Liver (tissue), 10 donors: ENCODE measurements at places on chromosomes 3 and 15.

- peak overlapping the region; percentile 14 for H3K4me3 ChIP-seq
- H3K27me3 ChIP-seq, result no peaks in the 10 kb centered on the region
- no peak for DNase-seq
- peak overlapping the region; percentile 40 for H3K27ac ChIP-seq
Measured at GRCh38 chr3:160671231-160671630, 5.7 kb upstream of the ARL14 start.

DNA sequence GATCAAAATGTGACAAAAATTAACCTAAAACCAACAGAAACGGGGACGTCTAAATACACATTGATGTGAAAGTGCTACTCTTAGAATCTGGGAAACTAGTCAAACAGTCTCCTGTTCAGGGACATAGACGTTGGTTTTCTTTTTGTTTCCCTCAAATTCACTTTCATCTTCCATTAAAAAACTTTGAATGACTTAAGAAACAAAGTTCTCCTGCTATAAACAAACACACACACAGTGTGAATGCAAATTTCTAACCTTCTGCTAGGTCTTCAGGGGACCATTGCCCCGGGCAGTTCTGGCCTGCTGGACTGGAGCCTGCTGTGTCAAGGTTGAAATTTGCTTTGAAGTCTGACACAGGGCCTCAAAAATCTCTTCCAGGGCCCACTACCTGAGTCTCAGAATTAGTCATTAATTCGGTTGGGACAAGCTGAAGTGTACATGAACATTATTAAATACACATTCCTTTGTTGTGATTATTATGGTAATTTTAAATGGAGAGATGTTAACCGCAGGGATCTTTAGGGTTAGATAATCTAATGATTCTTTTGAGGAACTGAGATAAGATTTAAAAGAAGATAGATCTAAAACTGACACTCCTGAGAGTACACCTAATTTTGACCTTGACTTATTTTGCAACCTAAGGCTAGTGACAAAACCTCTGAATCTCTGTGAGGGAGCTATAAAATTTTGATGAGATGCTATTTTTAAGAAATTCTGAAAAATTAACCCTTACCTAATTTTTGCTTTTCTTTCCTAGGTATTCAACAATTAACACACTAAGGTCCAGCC is 1260.4 kb downstream of the ROBO1 start:
- H3K4me1 ChIP-seq, result peaks cover 5% of the 10 kb centered on the region
- no peaks in the 10 kb centered on the region for H3K36me3 ChIP-seq
- no peaks in the 10 kb centered on the region for H3K27me3 ChIP-seq
- no peak overlapping the region for H3K27ac ChIP-seq
- no peak overlapping the region for H3K4me3 ChIP-seq

DNA sequence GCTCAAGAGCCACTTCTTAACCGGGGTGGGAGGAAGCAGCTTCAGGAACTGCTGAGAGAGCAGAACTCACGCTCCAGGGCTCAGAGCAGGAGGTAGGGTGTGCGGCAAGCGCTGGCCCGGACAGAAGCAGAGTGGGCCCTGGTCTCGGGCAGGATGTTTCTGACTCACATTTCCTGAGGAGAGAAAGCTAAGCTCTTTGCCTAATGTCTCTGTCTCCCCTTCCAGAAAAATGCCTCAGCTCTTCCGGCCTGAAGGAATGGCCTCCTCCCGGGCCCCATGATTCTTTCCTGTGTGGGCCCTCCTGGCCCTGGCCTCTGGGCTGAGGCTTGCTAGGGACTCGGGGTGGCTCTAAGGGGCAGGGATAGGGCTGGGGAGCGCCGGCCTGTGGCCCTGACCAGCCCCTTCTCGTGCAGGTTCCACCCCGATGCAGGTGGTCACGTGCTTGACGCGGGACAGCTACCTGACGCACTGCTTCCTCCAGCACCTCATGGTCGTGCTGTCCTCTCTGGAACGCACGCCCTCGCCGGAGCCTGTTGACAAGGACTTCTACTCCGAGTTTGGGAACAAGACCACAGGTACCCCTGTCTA is 4.1 kb upstream of the STAB1 start:
- H3K36me3 ChIP-seq, result peaks cover 16% of the 10 kb centered on the region
- DNase-seq, result no peak
- H3K4me3 ChIP-seq, result no peak overlapping the region
- no peak overlapping the region for H3K27ac ChIP-seq
- no peaks in the 10 kb centered on the region for H3K27me3 ChIP-seq

- H3K27ac ChIP-seq, result no peak overlapping the region
- no peaks in the 10 kb centered on the region for H3K27me3 ChIP-seq
- H3K4me3 ChIP-seq, result no peak overlapping the region
- no peaks in the 10 kb centered on the region for H3K4me1 ChIP-seq
- no peak for DNase-seq
- H3K36me3 ChIP-seq, result no peaks in the 10 kb centered on the region
Measured at GRCh38 chr3:99799422-99799821, 18.2 kb upstream of the CMSS1 start.

DNA sequence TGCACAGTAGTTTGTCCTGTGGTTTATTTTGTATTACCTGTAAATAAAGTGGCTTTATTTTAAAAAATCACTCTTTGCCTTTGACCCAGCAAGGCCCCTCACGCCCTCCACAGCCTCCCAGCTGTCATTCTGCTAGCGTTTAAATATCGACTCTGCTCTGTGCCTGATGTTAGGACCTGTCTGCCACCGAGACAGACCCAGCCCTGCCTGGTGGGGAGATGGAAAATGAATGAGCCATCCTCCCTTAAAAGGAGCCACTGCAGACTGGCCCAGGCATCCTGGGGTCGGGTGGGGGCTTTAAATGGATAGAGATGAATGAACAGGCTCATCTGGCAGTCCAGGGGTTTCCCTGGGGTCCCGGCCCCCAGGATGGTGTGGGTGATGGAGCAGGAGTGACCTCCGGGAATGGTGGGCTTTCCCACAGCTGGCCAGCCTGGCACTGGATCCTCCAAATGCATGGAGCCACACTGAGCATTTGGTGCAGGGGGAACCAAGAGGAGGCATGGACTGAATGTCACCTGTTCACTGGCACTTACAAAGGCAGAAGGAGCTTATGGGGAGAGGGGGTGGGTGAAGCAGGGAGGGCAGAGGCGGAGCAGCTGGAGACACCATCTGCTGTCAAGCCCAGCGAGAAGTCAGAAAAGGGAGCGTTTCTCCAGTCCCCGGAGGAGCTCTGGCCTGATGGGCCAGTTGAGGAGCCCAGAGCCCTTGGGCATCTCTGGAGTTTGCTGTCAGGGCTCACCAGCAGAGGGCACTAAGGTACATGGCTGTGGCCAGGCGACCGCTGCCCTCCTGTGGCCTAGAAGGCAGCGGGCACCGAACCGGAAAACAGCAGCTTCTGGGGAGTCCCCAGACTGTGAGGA is 11.9 kb downstream of the GRM2 start:
- H3K4me1 ChIP-seq, result no peaks in the 10 kb centered on the region
- H3K36me3 ChIP-seq, result no peaks in the 10 kb centered on the region
- no peaks in the 10 kb centered on the region for H3K27me3 ChIP-seq
- H3K4me3 ChIP-seq, result no peak overlapping the region
- peak; percentile 55 for DNase-seq

- no peaks in the 10 kb centered on the region for H3K27me3 ChIP-seq
- H3K27ac ChIP-seq, result no peak overlapping the region
- no peaks in the 10 kb centered on the region for H3K36me3 ChIP-seq
Measured at GRCh38 chr3:65576966-65577365, 461.8 kb downstream of the MAGI1 start.

DNA sequence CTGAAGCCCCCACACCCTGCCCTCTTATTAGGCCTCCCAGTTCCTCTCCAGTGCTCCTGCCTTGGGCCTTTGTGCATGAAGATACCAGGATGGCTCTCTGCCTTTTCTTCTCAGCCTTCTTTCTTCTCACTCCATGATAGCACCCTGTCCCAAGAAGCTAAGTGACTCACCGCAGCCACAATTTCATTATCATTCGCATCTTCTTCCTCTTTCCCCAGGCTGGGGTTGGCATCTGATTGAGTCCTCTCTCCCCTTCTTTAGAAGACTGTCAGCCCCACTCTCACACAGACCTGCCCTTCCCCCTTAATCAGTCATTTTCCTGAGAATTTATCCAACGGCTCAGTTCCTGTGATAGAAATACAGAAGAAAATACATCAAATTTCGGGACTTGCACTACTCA is 102.0 kb downstream of the STAC start:
- H3K27ac ChIP-seq, result no peak overlapping the region
- no peaks in the 10 kb centered on the region for H3K36me3 ChIP-seq
- DNase-seq, result no peak
- H3K27me3 ChIP-seq, result no peaks in the 10 kb centered on the region
